IPS DF 6.9 (cell line): ENCODE measurements at places on chromosomes 6 and 20.

- H3K27me3 ChIP-seq: no peaks in the 10 kb centered on the region
- peaks cover 2% of the 10 kb centered on the region; the same call in 1 of the 2 replicates for H3K4me1 ChIP-seq
- H3K4me3 ChIP-seq: no peak overlapping the region
- no peak overlapping the region for H3K27ac ChIP-seq
- no peak for DNase-seq
Measured at GRCh38 chr6:161200610-161201370, 73.1 kb downstream of the AGPAT4 start.

GRCh38 chr6:29678114-29678513 lies 2.8 kb downstream of the ZFP57 start:
- H3K4me3 ChIP-seq: no peak overlapping the region
- no peaks in the 10 kb centered on the region for H3K4me1 ChIP-seq
- no peaks in the 10 kb centered on the region for H3K36me3 ChIP-seq
- DNase-seq: no peak
- no peaks in the 10 kb centered on the region for H3K27me3 ChIP-seq

DNA sequence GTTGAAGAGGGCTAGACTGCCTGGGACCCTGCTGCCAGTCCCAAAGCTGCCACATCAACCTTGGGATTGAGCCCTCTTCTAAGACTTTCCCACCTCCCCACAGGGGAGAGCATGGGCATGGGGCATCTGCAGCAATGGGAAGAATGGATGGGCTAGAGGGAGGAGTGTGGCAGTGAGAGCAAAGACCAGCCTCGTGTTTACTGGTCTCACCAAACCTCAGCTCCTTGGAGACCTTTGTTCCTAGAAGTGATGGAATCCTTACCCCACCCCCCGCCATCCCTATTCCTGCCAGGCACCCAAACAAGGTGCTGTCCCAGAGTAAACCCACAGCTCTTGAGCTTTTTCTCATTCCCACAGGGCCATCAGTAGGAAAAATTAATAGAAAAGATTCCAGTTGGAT lies 20.0 kb upstream of the ARMC12 start:
- DNase-seq: no peak
- H3K4me1 ChIP-seq: peaks cover 14% of the 10 kb centered on the region
- no peaks in the 10 kb centered on the region for H3K36me3 ChIP-seq
- no peak overlapping the region for H3K4me3 ChIP-seq
- no peak overlapping the region for H3K27ac ChIP-seq

DNA sequence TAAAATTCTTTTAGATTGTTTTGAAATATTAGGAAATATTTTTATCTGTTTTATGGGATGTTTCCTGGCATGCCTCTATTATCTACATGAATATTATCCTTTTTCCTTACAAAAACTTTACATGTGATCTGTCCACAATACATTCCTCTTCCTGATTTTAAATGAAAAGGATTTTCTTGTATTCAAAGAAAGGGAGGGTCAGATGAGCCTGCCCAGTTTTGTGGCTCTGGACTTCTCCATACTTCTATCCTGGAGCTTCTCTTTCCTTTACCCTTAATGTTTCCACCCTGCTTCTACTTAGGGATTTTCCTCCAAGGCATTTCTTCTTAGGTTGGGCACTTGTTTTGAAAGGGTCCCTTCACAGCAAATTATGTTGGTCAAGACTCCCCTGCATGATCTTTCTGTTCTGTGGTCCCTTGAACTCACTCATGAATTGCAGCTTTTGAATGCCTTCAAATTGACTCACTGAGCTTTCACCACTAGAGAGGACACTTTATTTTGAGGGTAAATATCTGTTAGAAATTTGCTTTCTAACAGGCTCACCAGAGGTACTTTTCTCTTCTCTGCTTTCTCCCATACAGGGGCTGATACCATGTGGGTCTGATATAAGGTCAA lies 104.9 kb downstream of the CENPW start:
- no peaks in the 10 kb centered on the region for H3K4me1 ChIP-seq
- DNase-seq: no peak
- H3K27ac ChIP-seq: no peak overlapping the region
- no peaks in the 10 kb centered on the region for H3K27me3 ChIP-seq

DNA sequence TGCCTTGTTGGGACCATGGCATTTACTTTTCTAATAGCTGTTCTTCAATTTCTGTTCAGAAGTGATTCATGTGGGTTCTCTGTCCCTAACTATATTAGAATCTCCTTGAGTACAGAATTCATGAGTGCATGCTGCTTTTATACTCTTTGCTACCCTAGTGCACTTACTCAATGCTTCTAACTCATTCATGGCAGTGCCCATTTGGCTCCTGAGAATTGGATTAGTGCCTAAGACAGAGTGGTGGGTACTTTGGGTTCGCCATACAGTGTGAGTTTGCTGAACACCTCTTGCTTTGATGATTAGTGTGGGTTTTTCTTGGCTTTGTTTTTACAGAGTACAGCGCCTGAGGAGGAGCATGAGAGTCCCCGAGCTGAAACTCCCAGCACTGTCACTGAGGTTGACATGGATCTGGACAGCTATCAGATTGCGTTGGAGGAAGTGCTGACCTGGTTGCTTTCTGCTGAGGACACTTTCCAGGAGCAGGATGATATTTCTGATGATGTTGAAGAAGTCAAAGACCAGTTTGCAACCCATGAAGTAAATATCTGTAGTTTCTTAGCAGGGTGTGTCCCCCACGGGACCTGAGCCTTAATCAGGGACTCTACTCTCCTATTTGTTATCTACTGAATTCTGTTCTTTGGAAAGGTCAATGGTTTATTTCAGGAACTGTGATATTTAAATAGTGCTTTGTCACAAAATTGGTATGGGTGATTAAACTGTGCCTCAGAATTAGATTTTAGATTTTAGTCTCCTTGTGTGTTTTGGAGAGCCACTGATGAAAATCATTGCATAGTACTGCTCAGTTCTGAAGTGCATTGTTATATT lies 150.7 kb downstream of the UTRN start:
- H3K27me3 ChIP-seq: no peaks in the 10 kb centered on the region
- no peak for DNase-seq
- no peaks in the 10 kb centered on the region for H3K4me1 ChIP-seq

DNA sequence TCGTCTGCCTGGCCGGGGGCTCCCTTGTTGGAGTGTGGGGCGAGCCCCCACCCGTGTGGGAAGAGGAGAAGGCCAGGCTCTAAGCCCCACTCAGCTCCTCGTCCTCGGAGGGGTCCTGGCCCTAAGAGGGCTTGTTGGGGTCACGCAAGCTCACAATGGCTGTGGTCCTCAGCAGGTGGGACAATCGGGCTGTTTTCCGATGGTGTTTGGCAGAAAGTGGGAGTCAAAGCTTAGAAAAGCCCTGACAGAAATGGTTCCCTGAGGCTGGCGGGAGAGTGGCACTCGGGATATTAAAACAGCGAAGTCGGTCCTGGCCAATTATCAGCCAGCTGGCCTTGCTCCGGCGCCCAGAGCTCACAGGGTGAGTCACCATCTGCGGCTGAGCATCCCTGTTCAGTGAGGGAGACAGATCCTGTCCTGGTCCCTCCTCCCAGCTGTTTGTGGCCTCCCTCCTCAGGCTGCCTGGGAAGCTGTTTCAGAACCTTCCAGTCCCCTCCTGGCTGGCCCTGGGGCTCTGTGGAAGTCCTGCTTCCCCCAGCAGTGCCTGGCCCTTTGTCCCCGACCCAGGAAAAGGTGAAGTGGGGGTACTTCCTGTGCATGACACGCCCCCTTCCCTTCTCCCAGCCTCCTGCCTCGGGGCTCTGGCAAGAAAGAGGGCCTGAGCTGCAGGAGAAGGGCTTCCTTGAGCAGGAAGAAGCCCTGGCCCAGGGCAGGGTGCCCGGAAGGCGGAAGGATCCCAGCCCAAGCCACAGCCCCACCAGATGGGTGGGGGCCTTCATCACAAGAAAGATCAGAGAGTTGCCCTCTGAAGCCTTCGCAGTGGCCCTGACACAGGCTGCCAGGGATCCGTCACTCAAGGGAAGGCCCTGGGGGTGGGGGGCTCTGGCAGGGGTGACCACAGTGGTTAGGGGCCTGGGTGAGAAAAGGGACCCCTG lies 53.6 kb upstream of the BHLHE23 start:
- no peak overlapping the region for H3K4me3 ChIP-seq
- H3K36me3 ChIP-seq: no peaks in the 10 kb centered on the region
- no peaks in the 10 kb centered on the region for H3K4me1 ChIP-seq
- no peaks in the 10 kb centered on the region for H3K27me3 ChIP-seq

DNA sequence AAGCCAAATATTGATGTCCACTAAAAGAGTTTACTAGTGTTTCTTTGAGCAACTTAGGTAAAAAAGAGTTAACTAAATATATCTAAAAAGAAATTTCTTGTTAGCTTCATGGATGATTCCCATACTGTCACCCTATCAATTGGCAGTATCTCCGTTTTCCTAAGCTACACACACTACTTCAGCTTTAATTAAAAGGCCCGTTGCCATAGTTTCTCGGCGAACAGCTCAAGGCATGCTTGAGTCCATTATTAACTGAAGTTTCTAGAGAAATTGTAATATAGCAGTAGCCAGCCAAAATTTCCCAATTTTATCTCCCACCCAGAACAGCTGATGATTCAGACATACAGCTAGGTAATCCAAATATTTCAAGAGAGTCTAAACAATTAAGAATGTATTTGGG lies 20.0 kb upstream of the BEND6 start:
- no peak overlapping the region for H3K27ac ChIP-seq
- H3K4me3 ChIP-seq: no peak overlapping the region
- H3K36me3 ChIP-seq: no peaks in the 10 kb centered on the region
- H3K4me1 ChIP-seq: no peaks in the 10 kb centered on the region

- no peaks in the 10 kb centered on the region for H3K36me3 ChIP-seq
- no peak overlapping the region for H3K27ac ChIP-seq
- H3K4me3 ChIP-seq: no peak overlapping the region
- no peak for DNase-seq
Measured at GRCh38 chr6:38302081-38302480, 337.6 kb downstream of the BTBD9 start.

GRCh38 chr20:53208110-53208832 lies 236.1 kb downstream of the TSHZ2 start:
- no peak overlapping the region for H3K4me3 ChIP-seq
- H3K27me3 ChIP-seq: no peaks in the 10 kb centered on the region
- DNase-seq: no peak
- no peak overlapping the region for H3K27ac ChIP-seq

GRCh38 chr20:45952861-45953260 lies 18.4 kb downstream of the PCIF1 start:
- H3K27me3 ChIP-seq: no peaks in the 10 kb centered on the region
- no peak overlapping the region for H3K4me3 ChIP-seq
- no peak for DNase-seq

DNA sequence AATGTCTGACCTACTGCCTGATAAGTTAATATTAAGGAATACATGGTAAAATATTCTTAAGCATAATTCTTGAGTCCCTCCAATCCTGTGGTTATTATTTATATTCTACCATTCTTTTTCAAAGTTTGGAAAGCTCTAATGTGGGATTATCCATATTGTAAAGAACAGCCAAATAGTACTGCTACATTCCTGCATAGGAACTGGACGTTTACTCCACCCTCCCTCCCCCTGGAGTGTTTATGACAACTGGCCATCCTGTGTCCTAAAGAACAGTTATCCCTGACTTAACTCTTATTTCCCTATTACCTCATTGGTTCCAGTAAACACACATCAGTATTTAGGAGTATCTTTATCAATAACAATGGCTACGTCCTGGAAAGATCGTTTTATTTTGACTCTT lies 308.7 kb upstream of the TFAP2D start:
- no peaks in the 10 kb centered on the region for H3K27me3 ChIP-seq
- no peak overlapping the region for H3K27ac ChIP-seq

- no peak overlapping the region for H3K27ac ChIP-seq
- H3K27me3 ChIP-seq: no peaks in the 10 kb centered on the region
- H3K4me1 ChIP-seq: peaks cover 10% of the 10 kb centered on the region
Measured at GRCh38 chr6:7173843-7174503, 66.2 kb downstream of the RREB1 start.

GRCh38 chr6:166997768-166998255 lies 1.4 kb upstream of the CEP43 start:
- no peak for DNase-seq
- H3K27ac ChIP-seq: no peak overlapping the region
- H3K4me3 ChIP-seq: peak overlapping the region; percentile 90; the same call in 1 of the 2 replicates
- no peaks in the 10 kb centered on the region for H3K27me3 ChIP-seq

DNA sequence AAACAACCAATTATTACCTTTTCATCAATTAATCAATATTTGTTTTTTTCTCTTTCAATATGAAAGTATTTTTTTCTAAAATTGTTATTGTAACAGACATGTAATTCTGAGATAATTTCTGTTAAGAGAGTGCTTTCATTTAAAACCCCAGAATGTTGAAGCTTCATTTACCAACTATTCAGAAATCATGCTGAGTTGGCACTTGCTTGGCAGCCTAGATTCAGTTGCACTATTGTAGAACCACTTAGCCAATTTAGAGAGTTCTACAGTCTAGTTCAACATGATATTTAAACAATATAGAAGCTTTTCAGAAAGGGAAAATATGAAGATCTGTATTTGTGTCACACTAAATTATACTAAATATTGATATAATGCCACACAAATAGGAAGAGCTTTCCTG lies 56.1 kb upstream of the NKAIN2 start:
- DNase-seq: no peak
- H3K27me3 ChIP-seq: no peaks in the 10 kb centered on the region
- H3K36me3 ChIP-seq: no peaks in the 10 kb centered on the region

DNA sequence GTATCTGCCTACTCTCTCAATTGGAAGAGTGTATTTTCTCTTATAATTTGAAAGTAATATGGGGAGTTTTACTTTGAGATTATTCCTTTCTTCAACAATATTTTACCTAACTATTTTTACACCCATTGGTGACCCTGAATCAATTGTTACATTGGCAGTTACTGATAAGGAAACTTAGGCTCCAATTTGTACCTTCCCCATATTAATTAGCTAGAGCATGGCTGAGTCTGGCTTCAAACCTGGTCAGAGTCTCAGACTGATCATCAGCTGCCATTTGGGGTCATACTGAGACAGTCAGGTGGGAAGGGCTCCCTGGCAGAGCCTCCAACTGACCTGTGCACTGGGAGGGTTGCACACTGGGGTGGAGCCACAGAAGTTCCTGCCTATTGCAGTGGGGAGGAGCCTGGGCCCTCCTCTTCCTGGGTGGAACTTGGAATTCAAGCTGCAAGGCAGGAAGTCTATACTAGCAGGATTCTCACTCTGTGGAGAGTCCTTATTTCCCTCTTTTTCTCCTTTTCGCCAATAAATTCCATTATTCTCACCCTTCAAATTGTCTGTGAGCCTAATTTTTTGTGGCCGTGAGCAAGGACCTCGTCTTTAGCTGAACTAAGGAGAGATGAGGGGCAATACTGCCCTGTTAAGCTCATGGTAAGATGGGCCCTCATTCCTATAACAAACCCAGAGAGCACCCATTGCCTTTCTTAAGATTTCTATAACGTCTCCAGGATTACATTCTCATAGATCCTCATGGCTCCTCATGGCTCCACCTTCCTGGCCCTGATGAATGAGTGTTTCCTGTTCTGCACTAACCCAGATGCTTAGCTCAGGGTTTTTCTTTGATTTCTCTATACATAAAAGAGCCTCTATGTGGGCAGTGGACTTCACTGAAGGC lies 285.1 kb downstream of the ADGB start:
- H3K27ac ChIP-seq: no peak overlapping the region
- DNase-seq: no peak
- peaks cover 1% of the 10 kb centered on the region; the same call in 1 of the 2 replicates for H3K27me3 ChIP-seq
- H3K4me1 ChIP-seq: peaks cover 1% of the 10 kb centered on the region; the same call in 1 of the 2 replicates
- no peak overlapping the region for H3K4me3 ChIP-seq
